MG63 (cell line): ENCODE measurements at places on chromosomes 16 and 17. TPM values are rescaled to one million over a fixed set of nuclear protein-coding genes. Genes with fewer than 3 reads are reported as not detected.

Gene SHCBP1
- 58.3 and 92.9 TPM in 2 replicates for total RNA-seq

Gene DYNLRB2
- total RNA-seq, result not detected in 2 replicates

Gene KRTAP2-2
- not detected in 2 replicates for total RNA-seq

DNA sequence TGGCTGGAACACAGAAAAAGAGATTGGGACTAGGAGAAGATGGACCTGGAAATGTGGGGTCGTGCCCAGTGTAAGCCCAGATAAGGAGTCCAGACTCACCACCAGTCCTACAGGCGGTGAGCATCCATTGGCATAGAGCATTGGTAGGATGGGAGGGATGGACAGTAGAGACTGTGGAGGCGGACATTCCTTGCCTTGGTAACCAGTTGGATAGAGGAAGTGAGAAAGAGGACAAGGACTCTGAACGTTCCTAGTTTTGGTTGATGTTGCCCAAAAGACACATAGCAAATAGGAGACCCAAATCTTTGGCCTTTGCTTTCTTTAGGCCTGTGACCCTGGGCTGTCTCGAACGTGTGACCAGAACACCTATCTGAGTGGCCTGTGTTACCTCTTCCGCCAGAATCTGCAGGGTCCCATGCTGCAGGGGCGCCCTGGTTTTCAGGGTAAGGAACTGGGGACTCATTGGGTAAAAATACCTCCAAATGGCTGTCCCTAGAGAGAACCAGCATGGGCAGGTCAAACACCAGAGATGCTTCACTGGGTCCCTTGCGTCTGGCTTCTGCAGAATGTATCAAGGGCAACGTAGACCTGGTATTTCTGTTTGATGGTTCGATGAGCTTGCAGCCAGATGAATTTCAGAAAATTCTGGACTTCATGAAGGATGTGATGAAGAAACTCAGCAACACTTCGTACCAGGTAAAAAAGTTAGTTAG is 6.4 kb downstream of the ITGAL start:
- no peak for DNase-seq

- peak; percentile 99 for DNase-seq
Observed at GRCh38 chr17:80892019-80892855, 99.4 kb upstream of the CHMP6 start.

DNA sequence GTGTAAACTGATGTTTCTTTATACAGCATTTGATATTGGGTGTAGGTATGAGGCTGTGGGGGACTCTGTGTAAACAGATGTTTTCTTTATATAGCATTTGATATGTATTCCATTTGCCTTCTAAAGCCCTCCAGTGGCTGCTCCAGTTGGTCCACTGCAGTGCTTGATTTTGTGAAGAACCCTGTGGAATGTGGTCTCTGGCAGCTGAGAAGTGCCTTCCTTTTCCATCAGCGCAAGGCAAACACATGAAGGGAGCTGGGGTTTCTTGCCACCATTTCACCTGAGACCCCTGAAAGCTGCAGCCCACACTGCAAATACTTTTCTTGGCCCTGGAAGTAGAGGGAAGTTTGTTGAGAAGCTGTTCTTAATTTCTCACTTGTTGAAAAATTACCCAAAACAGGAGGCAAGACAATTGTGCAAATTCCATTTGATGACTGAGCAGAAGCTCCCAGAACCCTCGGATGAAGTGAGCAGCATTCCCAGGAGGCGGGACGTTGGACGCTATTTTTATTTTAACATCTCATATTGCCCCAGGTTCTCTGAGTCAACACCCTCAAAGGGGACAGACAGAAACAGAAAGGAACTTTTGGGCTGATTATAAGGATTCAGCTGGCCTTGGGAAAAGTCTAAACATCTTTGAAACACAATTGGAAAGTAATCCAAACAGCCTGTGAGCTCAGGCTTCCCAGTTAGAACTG is 158.5 kb upstream of the RPH3AL start:
- DNase-seq, result no peak

GRCh38 chr17:43319293-43320124 is 79.3 kb upstream of the ARL4D start:
- DNase-seq, result no peak
